ENCODE measurements at places on chromosomes 2 and 18.

GRCh38 chr2:88187927-88188326 lies 17.8 kb downstream of the THNSL2 start:
- no peak for DNase-seq

DNA sequence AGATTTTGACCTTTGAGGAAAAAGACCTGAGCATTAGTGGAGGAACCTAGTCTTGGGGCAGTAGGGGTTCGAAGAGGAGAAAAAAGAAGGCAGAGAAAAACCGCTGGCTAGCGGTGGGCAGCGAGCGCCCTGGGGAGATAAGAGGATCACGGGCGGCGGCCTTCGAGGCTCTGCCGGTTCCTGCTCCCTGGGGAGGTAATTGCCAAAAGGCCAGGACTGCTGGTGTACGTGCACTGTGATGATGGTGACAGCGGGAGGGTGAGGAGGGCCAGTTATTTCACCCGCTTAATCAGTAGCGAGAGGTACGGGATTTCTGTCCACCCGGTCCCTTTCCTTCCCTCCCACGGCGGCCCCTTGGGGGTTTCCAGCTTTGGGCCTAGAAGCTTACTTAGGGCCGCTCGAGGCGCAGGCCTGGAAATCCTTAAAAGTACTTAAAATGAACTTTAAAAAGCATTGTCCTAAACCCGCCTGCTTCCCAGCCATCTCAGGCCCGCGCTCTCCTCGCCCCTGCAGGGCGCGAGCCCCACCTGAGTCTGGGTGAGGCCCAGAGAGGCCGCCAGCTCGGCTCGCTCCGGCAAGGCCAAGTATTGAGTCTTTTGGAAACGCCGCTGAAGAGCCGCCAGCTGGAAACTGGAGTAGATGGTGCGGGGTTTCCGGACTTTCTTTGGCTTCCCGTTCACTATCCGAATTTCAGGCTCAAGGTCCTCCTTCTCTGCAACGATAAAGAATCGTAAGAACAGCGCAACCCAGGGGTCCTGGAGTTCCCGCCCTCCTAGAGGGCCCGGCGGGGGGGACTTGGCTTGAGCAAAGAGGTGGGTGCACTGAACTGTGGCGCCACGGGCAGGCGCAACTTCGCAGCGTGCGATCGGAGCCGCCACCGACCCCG lies 1.5 kb downstream of the DLX2 start:
- DNase-seq: no peak

DNA sequence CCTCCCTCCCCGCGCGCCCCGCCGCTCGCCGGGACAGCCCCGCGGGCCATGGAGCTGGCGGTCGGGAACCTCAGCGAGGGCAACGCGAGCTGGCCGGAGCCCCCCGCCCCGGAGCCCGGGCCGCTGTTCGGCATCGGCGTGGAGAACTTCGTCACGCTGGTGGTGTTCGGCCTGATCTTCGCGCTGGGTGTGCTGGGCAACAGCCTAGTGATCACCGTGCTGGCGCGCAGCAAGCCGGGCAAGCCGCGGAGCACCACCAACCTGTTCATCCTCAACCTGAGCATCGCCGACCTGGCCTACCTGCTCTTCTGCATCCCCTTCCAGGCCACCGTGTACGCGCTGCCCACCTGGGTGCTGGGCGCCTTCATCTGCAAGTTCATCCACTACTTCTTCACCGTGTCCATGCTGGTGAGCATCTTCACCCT lies 865 bp downstream of the GALR1 start:
- no peak for DNase-seq

GRCh38 chr2:15112216-15112615 lies 448.9 kb downstream of the NBAS start:
- no peak for DNase-seq

- no peak for DNase-seq
Measured at GRCh38 chr2:206531996-206532543, 88.7 kb downstream of the ADAM23 start.

DNA sequence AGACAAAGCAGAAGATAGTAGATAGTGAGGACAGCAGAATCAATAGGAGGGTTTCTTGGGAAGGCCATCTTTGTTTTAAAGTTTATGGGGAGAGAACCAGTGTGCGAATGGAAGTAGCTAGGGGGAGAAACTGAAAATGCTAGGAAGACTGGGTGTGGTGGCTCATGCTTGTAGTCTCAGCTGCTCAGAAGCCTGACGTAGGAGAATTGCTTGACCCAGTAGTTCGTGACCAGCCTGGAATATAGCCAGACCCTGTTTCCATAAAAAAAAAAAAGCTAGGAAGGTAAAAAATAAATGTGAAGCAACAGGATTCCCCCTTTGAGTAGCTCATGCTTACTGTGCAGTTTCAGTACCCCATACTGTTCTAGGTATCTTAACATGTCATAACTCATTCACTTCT lies 19.2 kb upstream of the DRC1 start:
- DNase-seq: no peak

GRCh38 chr2:122132147-122132691 lies 376.8 kb downstream of the TSN start:
- no peak for DNase-seq

- no peak for DNase-seq
Measured at GRCh38 chr2:12097859-12098258, 351.4 kb downstream of the LPIN1 start.

DNA sequence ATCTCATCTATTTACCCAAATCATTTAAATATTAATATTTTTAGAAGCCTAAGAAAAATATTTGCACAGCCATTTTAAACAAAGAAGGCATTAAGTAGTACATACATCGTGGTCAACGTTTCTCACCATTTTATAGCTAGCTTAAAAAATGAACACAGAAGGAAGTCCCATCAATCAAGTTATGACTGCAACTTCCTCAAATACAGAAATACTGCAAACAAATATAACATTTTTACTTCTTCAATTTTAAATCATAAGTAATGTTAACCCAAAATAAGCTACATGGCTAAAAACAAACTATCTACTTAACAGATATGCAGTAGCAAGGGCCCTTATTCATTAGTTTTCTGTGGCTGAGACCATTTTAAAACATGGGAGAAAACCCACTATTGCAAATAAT lies 30.6 kb downstream of the ITSN2 start:
- DNase-seq: no peak

DNA sequence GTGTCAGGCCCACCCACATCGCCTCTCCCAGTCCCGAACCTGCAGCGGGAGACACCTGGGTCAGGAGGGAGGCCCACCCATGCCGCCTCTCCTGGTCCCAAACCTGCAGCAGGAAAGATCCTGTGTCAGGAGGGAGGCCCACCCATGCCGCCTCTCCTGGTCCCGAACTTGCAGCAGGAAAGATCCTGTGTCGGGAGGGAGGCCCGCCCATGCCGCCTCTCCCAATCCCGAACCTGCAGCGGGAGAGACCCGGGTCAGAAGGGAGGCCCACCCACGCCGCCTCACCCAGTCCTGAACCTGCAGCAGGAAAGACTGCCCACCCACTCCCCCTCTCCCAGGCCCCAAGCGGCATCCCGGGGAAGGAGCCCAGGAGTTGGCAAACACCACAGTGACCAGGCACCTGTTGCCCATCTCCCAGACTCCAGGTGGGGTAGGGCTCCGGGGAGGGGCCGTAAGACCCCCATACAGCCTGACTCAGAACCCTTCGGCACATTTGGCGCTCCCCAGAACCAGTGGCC lies 7.8 kb downstream of the SLC66A2 start:
- DNase-seq: no peak

- DNase-seq: peak; percentile 12
Measured at GRCh38 chr2:25794544-25795276, 83.6 kb downstream of the ASXL2 start.

- DNase-seq: no peak
Measured at GRCh38 chr2:41610501-41611190, 437.2 kb upstream of the PKDCC start.

- DNase-seq: no peak
Measured at GRCh38 chr2:47744074-47744473, 38.9 kb upstream of the MSH6 start.

GRCh38 chr2:75516378-75517360 lies 44.1 kb downstream of the EVA1A start:
- DNase-seq: no peak

DNA sequence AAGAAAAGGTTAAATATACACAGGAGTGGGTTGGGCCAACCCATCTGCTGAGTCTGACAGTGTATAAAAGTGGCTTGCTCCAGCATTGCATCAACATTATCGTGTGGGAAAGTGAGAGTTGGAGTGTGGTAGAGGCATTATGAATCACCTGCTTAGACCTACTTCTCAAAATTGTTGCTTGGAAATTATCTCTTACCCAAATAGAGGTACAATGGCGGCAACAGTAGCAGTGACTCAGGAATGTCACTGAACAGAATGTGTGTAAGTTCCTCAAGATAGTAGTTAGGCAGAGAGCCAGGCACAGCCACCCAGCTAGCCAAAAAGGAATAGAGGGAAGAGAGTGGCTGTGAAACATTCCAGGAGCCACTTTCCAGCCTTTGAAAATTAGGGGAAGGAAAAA lies 616.0 kb downstream of the NUP35 start:
- DNase-seq: no peak
